Kidney epithelial cell (primary cell): ENCODE measurements at places on chromosomes 1 and 21.

DNA sequence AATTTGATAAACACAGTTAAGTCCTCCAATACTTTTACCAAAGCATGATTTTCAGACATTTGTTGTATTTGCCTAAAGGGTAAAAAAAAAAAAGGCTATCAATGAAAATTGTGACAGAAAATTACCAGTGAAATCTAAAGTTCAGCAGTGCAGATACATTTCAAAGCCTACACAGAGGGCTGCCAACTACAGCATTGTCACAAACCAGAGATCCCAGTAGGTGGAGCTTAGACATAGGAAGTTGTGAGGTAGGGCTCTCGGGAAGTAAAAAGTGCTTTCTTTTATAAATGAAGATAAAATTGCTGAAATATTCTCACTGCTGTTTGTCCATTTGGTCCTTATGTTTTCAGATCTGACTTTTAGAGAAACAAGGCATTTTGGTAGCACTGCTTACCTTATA lies 123.0 kb downstream of the DYRK1A start:
- DNase-seq = no peak

- no peak for DNase-seq
Observed at GRCh38 chr21:39071623-39072214, 111.5 kb downstream of the PSMG1 start.

GRCh38 chr21:16082038-16082816 lies 352.4 kb downstream of the USP25 start:
- DNase-seq = no peak

GRCh38 chr1:212586206-212587015 lies 22.1 kb upstream of the ATF3 start:
- no peak for DNase-seq

DNA sequence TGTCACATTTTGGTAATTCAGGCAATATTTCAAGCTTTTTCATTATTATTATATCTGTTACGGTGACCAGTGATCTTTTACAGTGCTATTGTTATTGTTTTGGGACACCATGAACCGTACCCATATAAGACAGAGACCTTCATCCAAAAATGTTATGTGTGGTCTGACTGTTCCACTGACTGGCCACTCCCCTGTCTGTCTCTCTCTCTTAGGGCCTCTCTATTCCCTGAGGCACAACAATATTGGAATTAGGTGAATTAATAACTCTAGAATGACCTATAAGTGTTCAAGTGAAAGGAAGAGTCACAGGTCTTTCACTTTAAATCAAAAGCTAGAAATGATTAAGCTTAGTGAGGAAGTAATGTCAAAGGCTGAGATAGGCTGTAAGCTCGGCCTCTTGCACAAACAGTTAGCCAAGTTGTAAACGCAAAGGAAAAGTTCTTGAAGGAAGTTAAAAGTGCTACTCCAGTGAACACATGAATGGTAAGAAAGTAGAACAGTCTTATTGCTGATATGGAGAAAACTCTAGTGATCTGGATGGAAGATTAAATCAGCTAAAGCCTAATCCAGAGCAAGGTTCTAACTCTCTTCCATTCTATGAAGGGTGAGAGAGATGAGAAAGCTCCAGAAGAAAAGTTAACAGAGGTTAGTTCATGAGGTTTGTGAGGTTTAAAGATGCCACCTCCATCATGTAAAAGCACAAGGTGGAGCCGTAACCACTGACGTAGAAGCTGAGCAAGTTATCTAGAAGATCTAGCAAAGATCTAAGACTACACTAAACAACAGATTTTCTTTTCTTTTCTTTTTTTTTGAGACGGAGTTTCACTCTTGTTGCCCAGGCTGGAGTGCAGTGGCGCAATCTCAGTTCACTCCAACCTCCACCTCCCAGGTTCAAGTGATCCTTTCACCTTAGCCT lies 19.7 kb upstream of the DIPK1A start:
- no peak for DNase-seq

- no peak for DNase-seq
Observed at GRCh38 chr1:247324923-247325322, 6.7 kb downstream of the ZNF496 start.

- no peak for DNase-seq
Observed at GRCh38 chr1:184773762-184774320, 19.2 kb upstream of the EDEM3 start.

GRCh38 chr1:169989246-169989645 lies 85.2 kb downstream of the KIFAP3 start:
- DNase-seq = no peak

DNA sequence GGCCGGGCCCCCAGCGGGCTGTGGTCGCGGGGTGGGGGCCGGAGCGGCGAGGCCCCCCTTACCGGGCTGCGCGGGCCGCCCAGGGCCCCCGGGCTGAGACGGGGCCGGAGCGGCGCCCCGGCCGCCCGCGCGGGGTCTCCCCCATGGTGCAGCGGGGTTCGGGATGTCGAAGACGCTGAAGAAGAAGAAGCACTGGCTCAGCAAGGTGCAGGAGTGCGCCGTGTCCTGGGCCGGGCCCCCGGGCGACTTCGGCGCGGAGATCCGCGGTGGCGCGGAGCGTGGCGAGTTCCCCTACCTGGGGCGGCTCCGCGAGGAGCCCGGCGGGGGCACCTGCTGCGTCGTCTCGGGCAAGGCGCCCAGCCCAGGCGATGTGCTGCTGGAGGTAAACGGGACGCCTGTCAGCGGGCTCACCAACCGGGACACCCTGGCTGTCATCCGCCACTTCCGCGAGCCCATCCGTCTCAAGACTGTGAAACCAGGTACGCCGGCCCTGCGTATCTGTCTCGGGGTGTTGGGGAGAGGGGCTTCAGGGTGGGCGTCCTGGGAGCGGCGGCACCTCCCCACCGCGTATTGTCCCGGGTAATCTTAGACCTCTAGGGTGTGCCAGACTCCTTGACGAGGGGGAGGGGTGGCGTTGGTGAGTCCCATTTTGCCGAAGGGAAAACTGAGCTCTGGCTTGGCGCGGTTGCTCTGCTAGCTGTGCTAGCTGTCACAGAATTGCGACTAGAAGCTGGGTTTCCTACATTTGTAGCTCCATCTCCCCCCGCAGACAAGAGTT lies 745 bp downstream of the MAGI3 start:
- no peak for DNase-seq

DNA sequence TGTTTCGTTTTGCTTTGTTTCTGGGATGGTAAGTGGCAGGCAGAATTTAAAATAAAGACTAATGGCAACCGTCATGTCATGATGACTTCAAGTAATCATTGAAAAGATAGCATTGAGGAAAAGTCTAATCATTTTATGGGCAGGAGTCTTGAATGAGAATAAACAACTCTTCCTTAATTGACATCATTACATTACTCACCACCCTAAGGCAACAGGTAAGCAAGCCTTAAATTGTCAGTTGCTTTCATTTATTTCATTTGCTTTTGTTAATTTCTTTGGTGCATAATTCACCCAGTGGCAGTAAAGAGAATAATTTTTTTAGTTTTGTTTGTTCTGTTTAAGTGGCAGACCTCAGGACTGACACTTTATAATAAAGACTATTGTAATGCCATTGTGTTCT lies 669.0 kb downstream of the RWDD3 start:
- no peak for DNase-seq

GRCh38 chr1:241332037-241332409 lies 25.0 kb downstream of the RGS7 start:
- DNase-seq = no peak

- no peak for DNase-seq
Observed at GRCh38 chr1:82934074-82934473, 1064.9 kb downstream of the TTLL7 start.

GRCh38 chr1:219159946-219160645 lies 13.6 kb upstream of the LYPLAL1 start:
- no peak for DNase-seq

DNA sequence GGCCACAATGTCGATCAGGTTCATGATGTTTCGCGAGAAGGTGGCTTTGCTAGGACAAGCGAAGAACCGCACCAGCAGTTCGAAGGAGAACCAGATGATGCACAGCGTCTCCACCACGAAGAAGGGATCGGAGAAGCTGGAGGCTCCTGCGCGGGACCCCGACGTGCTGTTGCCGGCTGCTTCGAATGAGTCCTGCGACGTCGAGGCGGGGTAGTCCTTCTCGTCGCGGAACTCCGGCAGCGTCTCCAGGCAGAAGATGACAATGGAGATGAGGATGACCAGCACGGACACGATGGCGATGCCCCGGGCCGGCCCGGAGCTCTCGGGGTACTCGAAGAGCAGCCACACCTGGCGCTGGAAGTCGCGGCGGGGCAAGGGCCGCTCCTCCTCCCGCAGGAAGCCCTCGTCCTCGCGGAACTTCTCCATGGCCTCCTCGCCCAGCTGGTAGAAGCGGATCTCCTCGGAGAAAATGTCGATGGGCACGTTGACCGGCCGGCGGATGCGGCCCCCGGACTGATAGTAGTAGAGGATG lies 869 bp downstream of the KCNA3 start:
- no peak for DNase-seq

GRCh38 chr1:153253693-153254092 lies 5.8 kb upstream of the LORICRIN start:
- no peak for DNase-seq

DNA sequence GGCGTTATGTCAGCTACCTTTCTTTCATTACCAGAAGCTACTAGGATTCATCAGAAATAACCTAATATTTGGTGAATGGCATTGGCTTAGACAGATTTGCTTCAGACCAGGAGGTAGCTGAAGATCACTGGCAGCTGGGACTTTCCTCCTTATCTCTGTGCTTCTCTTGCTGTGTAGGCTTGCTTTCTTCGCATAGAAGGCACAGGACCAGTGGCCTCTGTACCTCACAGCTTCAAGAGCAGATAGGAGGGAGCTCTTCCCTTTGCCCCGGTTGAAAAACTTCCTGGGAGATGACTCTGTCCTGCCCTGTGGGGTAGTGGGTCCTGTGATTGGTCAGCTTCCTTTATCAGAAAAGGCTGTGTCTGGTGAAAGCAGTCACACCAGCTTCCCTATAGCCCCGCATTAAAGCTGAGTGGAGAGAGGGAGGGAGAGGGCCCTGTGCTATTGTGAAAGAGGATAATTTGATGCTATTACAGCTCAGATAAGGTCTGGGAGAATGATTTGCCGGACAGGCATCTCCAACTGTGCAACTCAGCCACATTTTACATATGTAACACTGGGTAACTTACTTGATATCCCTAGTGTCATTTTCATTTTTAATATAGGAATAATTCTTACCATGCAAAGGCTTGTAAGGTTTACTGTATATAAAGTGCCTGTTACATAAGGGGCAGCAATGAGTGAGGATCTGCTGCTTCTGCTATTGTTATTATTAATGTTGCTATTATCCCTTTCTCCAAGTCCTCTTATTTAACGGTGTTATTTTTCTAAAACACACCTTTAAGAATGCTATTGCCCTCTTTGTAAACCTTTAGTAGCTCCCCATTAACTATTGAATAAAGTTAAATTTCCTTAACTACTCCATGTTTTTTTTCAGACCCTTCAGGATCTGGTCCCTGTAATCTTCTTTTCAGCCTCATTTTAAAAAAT lies 31.6 kb downstream of the OSBPL9 start:
- DNase-seq = no peak

DNA sequence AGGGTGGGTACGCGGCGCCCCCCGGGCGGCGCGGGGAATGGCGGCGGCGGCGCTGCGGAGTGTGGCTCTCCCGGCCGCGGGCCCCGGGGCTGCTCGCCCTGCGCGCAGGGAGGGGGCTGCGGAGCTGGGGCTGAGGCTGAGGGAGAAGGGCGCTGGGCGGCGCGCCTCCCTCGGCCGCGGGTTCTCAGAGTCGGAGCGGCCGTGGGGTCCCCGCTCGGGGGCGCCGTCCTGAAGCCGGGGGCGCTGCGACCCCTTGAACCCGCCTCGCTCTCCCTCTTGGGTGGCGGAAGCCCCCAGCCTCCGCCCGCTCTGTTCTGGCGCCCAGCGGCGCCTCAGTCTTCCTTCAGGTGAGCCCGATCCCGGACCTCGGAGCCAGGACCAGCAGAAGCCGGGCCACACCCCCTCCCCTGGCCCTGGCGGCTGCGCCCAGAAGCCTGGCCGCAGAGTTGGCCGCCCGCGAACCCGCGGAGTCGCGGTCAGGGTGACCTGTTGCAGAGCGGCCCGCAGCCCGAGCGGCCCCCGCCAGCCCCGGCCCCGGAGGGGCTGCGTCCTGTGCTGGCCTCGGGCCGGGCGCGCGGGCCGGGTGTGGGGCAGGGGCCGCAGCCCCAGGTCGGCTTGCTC lies 532 bp downstream of the RALGPS2 start:
- no peak for DNase-seq

DNA sequence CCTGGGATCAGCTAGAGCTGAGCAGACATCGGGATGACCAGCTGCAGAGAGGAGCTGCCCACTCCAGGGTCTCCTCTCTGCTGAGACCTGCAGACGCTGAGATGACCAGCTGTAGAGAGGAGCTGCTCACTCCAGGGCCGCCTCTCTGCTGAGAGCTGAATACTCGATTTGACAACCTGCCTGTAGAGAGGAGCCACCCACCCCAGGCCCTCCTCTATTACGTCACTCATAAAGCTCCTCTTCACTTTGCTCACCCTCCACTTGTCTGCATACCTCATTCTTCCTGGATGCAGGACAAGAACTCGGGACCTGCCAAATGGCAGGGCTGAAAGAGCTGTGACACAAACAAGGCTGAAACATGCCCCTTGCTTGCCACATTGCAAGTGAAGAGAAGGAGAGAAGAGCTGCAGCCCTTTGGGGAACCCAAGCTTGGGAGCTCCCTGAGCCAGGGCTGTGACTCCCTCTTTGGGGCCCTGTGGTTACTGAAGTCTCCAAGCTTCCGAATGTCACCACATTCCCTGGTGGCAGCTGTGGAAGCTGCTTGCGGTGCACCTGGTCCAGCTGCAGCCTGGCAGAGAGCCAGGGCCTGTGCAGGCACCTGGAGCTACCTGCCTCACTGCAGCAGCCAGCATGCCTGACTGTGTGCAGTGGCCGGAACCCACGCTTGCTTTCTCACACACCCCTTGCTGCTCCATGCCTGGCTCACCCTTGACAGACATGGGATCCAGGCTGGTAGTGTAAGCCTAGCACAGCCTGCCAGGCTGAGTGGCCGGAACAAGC lies 59.6 kb downstream of the CC2D1B start:
- peak; percentile 2 for DNase-seq

DNA sequence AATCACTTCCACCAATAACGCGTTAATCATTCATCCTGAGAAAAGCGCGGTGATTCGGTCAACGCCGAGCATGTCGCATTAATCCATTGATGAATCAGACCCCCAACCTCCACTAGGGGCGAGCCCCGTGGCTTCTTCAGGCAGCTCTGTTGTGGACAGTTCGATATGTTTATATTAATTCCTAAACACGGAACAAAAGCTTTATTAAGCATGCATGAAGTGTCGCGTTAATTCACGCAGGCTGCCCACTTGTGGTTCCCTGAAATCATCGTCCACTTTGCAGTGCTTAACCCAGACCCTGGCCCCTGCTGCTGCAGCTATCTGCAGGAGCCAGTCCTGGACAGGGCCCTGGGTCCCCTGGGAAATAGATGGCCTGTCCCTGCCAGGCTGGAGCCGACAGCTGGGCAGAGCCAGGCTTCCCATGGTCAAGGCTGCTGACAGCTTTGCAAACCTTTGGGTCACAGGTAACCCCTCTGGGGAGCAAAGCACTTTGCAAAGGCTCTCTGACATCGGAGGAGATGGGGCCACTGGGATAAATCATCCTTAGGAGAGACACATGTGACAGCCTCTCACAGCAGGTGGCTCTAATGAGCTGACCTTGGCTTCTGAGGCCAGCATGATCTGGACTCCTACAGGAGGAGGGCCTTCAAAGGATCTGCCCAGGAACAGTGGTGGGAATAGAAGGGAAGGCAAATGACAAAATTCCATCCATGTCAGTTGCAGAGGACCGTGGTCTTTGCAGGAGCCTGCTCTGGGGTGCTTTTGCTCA lies 137.0 kb upstream of the AJAP1 start:
- DNase-seq = no peak
